ENCODE measurements at places on chromosomes 7 and 10.

DNA sequence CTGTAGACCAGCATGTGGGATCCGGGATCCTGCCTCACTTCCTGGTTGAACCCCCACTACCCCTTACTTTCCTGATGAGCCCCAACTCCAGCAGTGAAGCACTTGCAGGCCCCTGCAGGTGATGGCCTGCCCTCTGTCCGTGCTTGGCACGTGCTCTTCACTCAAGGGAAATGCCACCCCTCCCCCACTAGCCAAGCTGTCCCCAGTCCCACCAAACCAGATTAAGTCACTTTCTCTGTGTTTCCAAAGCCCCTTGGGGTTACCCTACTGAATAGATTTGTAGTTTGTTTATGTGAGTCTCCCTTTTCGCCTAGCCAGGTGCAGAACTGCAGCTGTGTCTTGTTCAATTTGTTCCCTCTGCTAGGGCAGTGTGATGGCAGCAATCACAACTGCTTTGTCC, 121.7 kb downstream of the WDFY4 start:
- no peak for DNase-seq

DNA sequence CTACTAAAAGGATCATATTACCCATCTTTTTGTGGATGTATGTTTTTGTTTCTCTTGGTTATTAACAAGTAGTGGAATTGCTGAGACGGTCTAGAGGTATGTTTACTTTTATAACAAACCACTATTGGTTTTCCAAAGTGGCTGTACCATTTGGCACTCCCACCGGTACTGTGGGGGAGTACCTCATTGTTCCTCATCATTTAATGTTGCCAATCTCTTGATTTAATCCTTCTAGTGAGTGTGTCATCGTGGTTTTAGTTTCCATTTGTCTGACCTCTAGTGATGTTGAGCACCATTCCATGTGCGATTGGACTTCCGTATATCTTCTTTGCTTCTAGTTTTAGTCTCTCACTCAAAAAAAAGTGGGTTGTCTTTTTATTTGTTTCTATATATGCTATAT, 50.4 kb downstream of the RBM33 start:
- DNase-seq = no peak

- DNase-seq = no peak
Measured at GRCh38 chr7:45715471-45716352, 141.5 kb downstream of the ADCY1 start.

GRCh38 chr7:142438235-142438922, 180.5 kb upstream of the PRSS58 start:
- DNase-seq = no peak

DNA sequence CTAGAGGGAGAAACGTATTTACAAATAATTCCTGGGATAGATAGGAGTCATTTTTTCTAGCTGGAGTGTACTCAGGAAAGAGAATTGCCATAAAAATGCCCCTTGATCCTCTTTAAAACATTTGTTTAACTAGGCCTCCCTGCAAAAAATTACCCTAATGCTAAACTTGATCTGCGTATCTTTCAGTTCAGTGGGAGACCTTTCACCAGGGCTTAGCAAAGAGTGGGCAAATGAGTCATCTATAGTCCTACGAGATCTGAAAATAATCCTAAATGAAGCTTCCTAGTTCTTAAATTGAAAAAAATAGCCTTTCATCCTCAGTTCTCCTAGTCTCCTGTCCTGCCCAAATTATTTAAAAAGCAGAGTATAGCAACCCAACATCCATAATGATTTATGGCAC, 198.6 kb upstream of the FRMD4A start:
- no peak for DNase-seq

- DNase-seq = no peak
Measured at GRCh38 chr7:106772655-106773108, 92.4 kb upstream of the PIK3CG start.

Measured in stimulated activated CD4-positive, alpha-beta T cell treated with anti-CD3 and anti-CD28 coated beads, Interleukin-4, amount 100 ng/mL, for 48 hours (primary cell).